ENCODE measurements at places on chromosomes 16 and 17. TPM values are rescaled to one million over a fixed set of nuclear protein-coding genes. Genes with fewer than 3 reads are reported as not detected.

DBF4B gene
- total RNA-seq, result 13.0 TPM

DNASE1L2 gene
- not detected for total RNA-seq

ELOB gene
- 278 TPM for total RNA-seq

PDPK1 gene
- total RNA-seq, result 24.9 TPM

PIPOX gene
- total RNA-seq, result 42.8 TPM

DNA sequence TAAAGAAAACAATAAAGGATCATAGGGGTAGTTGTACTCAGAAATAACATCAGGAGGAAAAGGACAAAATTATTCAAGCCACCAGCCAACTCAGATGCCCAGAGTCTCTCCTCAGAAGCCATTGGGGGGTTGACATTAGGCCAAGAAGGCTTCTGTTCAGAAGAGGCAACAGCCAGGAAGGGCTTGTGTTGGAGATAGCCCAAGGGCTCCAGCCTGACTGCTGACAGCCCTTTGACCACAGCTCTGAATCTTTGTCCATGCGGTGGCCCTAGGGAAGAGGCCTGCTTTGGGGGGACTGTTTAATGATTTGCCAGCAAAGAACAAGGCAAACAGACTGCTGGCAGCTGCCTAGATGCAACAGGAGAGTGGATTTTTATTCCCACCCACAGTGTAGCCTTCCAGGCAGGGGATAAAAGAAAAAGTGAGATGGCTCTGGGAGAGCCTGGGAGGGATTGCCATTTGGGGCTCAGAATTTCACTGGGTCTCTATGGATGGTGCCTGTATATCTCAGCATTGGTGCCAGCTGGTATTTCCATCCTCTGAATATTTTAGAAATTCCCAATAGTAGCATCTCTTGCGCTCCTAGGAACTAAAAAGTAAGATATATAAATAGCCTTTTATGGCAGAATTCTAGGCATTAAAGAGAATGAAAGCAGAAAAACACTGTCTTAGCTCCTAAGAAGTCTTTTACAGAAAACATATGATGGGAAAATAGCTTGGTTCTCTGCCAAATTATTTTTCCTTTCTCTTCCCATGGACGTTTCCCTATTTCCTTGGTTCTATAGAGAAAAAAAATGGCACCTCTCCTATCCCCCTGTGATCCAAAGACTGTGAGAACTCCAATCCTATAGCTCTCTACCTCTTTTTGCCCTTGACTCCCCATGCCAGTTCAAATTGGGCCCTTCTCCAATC lies 29.4 kb upstream of the SUPT4H1 start:
- no peak for DNase-seq

DNA sequence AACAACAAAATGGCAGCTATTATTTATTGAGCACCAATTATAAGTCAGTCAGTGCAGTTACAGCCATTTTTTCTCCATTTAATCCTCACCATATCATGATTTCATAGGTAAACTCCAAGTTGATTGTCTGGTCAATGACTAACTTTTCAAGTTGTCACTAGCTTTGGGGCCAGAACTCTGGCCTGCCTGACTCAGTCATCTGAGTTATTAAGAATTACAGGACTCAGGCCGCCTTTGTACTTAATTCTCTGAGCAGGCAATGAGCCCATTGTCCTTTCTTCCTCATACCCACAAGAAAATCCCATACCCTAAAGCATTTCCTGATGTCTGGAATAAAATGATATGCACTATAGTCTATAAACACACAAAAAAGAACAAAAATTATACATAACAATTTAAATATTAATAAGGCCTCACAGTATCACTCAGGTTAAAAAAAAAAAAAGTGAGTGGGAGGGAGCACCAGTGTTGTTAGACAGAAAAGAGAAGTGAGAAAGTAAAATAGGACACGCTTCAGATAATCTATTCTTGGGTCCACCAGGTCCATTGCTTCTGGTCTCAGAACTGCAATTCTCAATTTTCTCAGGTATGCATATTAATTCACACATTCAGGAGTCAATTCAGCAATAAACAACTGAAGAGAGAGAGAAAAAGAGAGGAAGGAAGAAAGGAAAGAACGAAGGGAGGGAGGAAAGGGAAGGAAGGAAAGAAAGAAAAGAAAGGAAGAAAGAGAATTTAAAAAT lies 70.2 kb downstream of the SPAG9 start:
- DNase-seq, result no peak

DNA sequence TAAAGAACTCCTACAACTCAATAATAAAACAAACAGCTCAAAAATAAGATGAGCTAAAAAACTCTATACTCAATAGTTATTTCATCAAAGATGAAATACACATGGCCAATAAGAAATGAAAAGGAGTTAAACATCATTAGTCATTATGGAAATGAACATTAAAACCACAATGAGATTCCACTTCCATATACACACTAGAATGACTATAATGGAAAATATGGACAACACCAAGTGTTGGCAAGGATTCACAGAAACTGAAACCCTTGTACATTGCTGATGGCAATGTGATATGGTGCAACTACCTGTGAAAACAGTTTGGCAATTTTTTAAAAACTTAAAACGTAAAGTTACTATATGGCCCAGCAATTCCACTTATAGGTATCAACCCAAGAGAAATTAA lies 91.4 kb downstream of the GRIN2A start:
- no peak for DNase-seq

GRCh38 chr17:64157669-64158180 lies 27.8 kb upstream of the ERN1 start:
- peak; percentile 11 for DNase-seq

GRCh38 chr16:74071996-74072535 lies 224.5 kb upstream of the PSMD7 start:
- DNase-seq, result no peak

DNA sequence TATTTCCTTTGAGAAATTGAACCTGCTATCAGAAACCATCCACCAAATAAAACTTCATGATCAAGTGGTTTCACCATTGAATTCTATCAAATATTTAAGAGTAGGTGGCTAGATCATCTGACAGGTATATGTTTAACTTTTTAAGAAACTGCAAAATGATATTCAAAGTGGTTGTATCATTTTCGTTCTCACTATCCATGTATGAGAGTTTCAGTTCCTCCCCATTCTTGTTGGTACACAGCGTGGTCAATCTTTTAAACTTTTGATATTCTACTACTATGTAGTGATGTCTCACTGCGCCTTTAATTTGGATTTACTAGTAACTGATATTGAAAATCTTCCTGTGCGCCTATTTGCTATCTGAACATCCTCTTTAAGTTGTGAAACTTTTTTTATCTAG lies 163.7 kb downstream of the CYB561 start:
- DNase-seq, result no peak

GRCh38 chr16:88331989-88332920 lies 50.5 kb upstream of the ZNF469 start:
- DNase-seq, result no peak

DNA sequence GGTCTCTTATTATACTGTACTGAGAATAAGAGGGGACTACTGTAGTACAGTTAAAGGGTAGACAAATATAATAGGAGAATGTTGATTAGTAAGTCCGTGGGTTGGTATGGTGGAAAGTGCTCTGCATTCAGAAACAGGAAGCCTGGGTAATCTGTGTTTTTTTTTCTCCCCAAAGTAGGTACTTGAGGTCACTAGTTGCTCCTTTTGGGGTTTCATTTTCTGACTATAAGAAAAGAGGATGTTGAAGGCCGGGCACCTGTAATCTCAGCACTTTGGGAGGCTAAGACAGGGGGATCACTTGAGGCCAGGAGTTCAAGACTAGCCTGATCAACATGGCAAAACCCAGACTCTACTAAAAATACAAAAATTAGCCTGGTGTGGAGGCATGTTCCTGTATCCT lies 42.0 kb upstream of the MMD start:
- DNase-seq, result no peak

DNA sequence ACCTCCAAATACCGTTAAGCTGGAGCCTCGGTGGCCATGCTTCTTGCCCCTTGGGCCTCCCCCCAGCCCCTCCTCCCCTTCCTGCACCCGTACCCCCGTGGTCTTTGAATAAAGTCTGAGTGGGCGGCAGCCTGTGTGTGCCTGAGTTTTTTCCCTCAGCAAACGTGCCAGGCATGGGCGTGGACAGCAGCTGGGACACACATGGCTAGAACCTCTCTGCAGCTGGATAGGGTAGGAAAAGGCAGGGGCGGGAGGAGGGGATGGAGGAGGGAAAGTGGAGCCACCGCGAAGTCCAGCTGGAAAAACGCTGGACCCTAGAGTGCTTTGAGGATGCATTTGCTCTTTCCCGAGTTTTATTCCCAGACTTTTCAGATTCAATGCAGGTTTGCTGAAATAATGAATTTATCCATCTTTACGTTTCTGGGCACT lies 928 bp downstream of the HBA1 start:
- no peak for DNase-seq

- DNase-seq, result peak; percentile 52
These were observed 804 bp downstream of the ATP6V0C start for GRCh38 chr16:2514333-2515179.

GRCh38 chr16:72013389-72013788 lies 4.8 kb downstream of the DHODH start:
- DNase-seq, result no peak
